Stimulated activated CD8-positive, alpha-beta memory T cell treated with anti-CD3 and anti-CD28 coated beads, Interleukin-2, amount 100 ng/mL, for 48 hours (primary cell): ENCODE measurements at places on chromosomes 4 and X.

DNA sequence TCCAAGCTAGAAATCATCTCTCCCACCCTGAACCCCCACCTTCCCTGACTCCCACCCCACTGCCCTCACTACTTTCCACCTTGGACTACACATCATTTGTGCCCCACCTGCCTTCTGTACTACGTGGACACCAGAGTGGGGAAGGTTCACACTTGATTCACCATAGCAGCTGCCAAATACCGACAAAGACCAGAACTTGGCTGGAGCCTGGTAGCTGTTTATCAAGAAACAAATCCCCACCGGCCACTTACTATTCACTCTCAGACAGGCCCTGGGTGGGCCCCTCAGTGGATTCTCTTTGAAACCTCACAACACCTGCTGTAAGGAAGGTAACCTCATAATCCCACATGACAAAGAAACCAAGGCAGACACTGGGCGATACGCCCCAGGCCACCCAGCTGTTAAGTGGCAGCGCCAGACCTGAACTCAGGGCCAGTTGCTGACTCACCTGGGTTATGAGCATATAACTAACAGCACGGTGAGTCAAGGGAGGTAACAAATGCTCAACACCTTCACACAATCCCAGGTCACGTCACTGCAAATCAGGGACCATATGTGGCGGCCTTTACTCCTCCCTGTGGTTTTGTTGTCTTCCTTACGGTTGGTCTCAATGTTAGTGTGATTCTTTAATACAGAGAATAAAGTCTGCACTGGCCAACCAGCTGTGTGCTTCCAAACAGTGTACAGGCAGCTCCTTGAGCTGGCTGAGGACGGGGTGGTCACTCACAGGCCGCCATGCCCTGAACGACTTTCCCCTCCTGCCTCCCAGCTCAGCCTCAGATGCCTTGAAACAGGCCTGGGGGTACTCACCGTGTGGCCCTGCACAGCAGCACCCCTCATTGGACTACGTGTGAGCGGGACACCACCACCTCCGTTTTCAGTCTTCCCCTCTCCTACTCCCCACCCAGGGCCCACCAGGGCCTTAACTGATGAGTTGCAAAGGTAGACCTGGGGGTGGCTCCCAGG lies 7.5 kb downstream of the WDR1 start:
- no peak for DNase-seq

DNA sequence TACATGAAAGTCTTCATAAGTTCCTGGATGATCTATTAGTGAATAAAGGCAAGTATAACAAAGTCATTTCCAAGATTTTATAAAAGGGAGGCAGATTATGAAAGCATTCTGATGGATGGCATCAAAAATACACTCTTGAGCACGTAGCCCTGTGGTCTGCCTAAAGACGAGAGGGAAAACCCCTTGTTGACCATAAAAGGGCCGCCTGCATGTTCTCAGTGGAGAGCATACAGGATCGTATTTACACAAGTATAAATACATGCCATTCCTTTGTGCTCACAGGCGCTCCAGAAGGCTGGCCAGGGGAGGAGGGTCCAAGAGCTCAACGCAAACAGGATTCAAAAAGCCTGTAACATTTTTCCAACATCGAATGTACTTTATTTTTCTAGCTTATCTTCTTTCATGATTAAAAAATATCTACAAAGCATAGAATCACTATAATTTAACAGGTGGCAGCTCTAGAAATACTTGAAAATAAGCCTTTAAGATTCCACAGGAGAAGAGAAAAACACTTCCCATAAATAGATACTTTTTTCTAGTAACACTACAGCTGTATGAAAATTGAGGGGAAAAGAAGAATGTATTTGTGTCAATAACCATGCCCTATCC lies 29.6 kb downstream of the PDGFC start:
- no peak for DNase-seq

GRCh38 chr4:7323461-7323871 lies 111.3 kb downstream of the PSAPL1 start:
- DNase-seq, result no peak

GRCh38 chr4:768995-769394 lies 56.9 kb downstream of the CPLX1 start:
- no peak for DNase-seq

DNA sequence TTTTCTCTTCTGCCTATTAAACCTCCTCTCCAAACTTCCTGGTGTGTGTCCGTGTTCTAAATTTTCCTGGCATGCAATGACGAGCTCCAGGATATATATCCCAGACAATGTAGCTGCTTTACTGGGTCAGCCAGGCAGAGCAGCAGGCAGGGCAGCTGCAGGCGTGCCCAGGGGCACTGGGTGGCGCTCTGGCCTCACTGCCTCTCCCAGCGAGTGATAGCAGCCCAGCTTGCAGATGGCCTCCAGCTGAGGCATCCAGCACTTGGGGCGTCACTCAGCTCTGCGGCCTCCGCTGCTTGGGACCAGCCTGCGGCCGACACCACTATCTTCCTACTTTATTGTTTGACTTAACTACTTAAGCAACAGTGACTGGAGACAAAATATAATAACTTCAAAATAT lies 23.0 kb upstream of the UBA6 start:
- no peak for DNase-seq

DNA sequence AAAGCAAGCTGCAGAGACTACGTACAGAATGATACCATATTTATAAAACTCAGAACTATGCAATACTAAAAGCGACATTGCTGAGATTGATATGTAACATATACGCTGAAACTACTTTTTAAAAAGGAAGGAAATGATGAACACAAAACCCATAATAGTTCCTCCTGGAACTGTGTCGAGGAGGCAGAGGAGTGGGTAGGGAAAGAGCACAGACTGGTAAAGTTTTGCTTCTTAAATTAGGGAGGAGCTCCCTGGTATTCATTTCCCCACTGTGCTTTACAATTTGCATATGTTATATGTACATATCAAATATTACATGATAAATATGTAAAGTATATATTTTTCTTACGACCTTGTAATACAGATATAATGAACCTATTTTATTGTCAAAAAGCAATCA lies 13.9 kb downstream of the UFSP2 start:
- DNase-seq, result no peak
